ENCODE measurements at places on chromosomes 6 and 20.

- no peak for DNase-seq
These were observed 50.7 kb downstream of the ADAT2 start for GRCh38 chr6:143399775-143400174.

- DNase-seq: no peak
These were observed 74.4 kb downstream of the ARHGAP18 start for GRCh38 chr6:129635396-129636130.

- DNase-seq: no peak
These were observed 16.7 kb downstream of the PDRG1 start for GRCh38 chr20:31934968-31935764.

DNA sequence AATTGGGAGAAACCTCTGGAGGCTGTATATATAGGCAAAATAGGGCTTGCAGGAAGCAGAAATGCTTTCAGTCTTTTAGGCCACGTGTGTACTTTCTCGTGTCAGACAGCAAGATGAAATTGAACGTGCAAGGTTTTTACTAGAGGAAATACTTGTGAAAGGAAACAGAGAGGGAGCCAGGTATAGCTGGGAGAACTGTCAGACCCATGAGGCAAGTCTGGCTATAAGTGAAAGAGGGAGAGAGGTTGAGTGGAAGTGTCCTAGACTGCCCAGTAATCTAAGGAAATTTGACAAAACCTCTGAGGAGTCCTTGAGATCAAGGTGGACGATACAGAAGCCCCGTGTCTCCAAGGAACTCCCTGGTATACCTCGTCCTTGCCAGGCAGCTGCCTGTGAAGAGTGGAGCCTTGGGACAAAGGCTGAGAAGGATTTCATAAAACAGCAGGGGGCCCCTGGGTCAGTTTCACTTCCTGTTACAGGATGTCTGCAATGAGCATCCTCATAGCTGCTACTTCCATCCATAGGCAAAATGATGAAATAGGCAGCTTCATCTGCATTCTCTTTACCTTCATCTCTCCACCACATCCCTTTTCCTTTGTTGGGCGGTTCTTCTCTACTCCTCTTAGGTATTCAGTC lies 114.4 kb upstream of the MAP3K7 start:
- no peak for DNase-seq

DNA sequence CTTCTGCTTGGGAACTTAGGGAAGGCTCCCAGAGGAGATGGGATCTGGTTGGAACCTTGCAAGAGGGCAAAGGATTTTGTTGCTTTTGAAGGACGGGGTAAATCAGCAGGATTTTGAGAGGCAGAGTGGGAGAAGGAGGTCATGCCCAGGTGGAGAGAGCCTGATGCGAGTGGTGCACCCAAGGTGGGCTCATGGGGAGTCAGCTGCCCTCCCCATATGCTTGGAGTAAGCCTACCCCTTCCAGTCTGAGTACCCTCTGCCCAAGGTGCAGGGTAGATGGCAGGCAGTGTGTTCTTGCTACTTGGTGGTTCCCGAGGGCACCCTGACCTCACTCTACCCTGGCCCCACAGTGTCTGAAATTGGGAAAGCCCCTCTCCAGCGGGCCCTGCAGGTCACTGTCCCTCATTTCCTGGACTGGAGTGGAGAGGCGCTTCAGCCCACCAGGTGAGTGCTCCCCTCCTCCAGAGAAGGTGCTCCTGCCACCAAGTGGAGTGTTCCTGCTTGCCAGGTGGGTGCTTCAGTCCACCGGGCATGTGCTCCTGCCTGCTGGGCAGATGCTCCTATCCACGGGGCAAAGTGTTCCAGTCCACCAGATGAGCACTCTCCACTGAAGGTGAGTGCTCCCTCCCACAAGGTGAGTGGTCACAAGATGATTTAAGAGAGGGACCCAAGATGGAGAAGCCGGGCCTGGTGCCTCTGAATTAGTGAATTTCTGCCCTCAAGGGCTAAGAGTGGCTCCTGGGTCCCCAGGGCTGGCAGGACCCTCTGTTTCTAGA lies 3.4 kb downstream of the BPIFB2 start:
- no peak for DNase-seq

GRCh38 chr6:52115145-52115741 lies 27.8 kb upstream of the PKHD1 start:
- no peak for DNase-seq

DNA sequence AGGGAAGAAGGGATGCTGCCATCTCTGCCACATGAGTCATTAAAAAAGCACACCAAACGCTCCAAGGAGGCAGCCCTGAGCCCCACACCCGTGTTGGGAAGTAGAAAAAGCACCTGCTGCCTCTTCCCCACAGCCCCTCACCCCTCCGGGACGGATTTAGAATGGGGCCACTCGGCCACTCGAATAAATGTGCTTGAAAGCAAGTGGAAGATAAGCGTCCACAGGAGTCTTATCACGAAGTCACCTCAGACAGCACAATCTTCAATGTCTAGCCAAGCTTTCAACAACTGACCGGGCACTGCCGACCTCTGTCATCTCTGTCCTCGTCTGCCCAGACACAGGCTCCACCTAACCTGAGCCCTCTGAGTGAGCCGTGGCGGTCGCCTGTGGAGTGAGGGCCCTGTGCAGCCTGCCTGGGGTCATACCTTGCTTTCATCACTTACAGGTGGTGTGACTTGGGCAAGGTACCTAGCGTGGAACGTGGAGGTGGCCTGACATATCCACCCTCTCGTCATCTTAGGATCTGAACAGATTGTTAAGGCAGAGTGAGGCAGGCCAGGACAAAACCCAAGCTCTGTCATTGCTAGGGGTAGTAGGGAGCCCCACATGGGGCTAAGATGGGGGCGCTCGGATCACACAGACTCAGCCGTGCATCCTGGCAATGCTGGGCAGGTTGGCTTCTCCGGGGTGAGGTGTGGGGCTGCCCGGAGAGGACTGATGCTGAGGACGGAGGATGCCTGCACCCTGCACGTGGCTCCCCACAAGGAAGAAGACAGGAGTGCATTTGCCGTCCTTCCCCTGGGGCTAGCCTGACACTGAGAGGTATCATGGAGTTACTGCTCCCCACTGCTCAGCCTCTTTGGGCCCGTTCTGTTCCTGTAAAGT lies 34.8 kb downstream of the PSMG4 start:
- no peak for DNase-seq

Measured in retinal pigment epithelial cell (primary cell).